ENCODE measurements at places on chromosomes 12 and 14. TPM values are rescaled to one million over a fixed set of nuclear protein-coding genes. Genes with fewer than 3 reads are reported as not detected.

Gene DRAM1
- total RNA-seq: 5.6 TPM

Gene RITA1
- 65.3 TPM for total RNA-seq

Gene TAS2R8
- 0.21 TPM for total RNA-seq

- DNase-seq: no peak
Observed at GRCh38 chr12:10453156-10453555, at the start of gene KLRC1. Gene KLRC1 (minus strand): TSS chr12:10453377. CDS start chr12:10451156, 2,221 bp downstream.

- DNase-seq: no peak
Observed at GRCh38 chr12:68750506-68750905, 4.5 kb downstream of the SLC35E3 start.
